ENCODE measurements at places on chromosomes 2 and 18. TPM values are rescaled to one million over a fixed set of nuclear protein-coding genes. Genes with fewer than 3 reads are reported as not detected.
A peak's percentile ranks its signal among the peaks of the same experiment; 100 is the strongest.

The PID1 gene
- total RNA-seq = 6.6 TPM

DNA sequence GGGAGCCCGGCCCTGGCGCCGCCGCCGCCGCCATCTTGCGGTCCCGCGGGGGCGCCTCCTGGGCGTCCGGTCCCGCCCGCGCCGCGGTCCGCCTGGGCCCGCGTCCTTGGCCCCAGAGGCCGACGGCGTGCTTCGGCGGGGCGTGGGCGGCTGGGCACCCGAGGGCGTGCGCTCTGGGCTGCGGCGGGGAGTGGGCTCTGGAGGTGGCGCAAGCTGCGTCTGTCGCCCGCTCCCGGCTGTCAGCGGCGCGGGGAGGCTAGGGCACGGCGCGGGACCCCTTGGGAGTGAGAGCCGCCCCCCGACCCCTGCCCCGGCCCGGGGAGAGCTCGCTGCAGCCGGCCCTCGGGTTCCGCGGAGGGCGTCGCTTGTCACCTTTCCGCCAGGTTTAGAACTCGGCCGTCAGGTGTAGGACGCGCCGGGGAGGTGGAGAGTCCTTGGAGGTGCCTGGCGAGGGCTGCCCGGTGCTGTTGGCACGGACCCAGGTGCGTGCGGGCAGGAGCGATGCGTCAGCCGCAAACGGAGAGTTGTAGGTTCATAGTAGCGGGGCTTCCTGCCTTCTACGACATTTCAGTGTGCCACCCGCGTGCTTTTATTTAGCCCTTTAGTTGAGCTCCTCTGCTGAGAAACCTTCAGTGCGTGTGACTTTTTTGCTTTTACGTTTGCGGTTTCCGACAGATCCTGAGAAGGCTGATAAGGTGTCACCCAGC lies 921 bp downstream of the VAPA start:
- DNase-seq = peak; percentile 29

GRCh38 chr2:37637985-37638384 lies 33.5 kb downstream of the CDC42EP3 start:
- DNase-seq = no peak

The TNFAIP6 gene
- 0.18 TPM for total RNA-seq

- no peak for DNase-seq
Observed at GRCh38 chr2:15367715-15368114, 193.4 kb downstream of the NBAS start.

DNA sequence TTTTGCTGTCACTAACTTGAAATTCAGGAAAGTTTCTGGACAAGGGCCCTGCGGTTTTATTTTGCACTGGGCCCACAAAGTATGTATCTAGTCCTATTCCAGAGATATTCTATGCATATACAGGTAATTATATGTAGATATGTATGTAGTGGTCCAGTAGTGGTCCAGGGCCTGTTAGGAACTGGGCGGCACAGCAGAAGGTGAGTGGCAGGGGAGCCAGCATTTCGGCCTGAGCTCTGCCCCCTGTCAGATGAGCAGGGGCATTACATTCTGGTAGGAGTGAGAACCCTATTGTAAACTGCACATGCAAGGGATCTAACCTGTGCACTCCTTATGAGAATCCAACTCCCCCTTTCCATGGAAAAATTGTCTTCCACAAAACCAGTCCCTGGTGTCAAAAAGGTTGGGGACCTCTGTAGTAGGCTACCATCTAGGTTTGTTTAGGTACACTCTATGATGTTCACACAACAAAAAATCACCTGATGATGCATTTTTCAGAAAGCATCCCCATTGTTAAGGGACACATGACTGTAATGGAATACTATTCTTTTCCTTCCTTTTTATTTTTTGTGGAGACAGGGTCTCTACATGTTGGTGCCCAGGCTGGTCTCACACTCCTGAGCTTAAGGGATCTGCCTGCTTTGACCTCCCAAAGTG lies 2.8 kb upstream of the PPP4R3B start:
- DNase-seq = peak; percentile 14

The SLC38A11 gene
- total RNA-seq = 0.18 TPM

- DNase-seq = no peak
Observed at GRCh38 chr2:75405000-75405399, 155.7 kb downstream of the EVA1A start.
